ENCODE measurements at places on chromosomes 11 and 22.

GRCh38 chr11:114650661-114651060 is 27.7 kb upstream of the NXPE2 start:
- no peak for DNase-seq

GRCh38 chr11:30565027-30565426 is 21.1 kb downstream of the MPPED2 start:
- no peak for DNase-seq

DNA sequence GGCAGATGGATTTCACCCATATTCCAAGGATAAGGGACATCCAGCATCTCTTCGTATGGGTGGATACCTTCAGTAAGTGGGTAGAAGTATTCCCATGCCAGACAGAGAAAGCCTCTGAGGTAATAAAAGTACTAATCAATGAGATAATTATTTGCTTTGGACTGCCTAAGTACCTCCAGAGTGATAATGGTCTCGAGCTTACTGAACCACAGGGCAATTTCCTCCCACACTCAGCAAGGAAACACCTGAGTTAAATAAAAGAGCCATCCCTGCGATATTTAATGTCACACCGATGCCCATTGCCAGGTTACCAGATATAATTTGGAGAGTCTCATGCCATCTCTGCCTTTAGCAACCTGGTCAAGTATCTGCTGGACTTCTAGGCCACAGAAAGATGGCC is 70.6 kb upstream of the MPEG1 start:
- no peak for DNase-seq

DNA sequence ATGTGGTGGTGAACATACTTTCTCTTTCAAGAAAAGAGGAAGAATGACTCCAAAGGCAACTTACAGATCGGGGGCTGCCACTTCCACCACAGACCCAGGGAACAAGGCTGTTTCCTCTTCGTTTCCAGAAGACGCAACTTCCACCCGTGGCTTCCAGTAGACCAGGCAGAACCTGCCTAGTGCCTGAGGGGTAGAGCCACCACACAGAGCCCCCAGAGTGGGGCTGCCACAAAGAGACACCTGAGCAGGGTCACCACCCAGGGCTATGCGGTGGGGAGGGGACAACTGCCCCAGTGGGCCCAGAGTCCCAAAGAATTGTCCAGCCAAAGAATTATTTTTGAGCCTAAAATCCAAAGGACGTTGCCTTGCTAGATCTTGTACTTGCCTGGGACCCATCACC is 16.7 kb upstream of the PHF21B start:
- no peak for DNase-seq

- no peak for DNase-seq
Measured at GRCh38 chr11:91243630-91244029, 981.0 kb upstream of the FAT3 start.

DNA sequence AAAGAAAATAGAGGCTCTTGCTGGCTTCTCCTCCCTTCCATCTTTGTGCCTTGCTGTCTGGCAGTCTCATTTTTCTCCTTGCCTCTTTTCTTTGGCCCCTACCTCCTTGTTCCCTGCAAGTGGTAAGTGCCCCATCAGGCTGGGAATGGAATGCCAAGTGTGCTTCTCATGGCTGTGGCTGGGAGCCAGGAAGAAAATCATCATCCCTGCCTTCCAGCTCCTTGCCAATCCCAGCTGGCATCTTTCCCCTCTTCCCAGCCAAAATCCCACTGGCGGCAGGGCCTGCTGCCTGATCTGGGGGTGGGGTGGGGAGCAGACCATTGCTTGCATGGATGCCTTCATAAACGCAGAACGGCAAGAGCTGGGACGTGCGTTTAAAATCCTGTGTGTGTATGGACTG is 27.0 kb upstream of the SLC25A18 start:
- peak; percentile 67 for DNase-seq

DNA sequence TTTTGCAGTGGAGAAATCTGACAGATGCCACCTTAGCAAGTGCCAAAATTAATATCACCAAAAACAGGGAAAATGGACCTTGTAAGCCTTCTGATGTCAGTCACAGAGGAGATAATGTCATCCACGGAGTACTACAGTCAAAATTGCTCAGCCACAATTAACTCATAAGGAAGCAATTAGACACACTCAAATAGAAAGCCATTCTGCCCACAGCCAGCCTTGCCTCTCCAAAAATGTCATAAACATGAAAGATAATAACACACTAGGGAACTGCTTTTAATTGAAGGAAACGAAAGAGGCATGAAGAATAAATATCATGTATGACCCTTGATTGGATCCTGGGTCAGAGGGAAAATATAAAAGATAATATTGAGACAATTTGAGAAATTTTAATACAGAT is 505.6 kb upstream of the API5 start:
- no peak for DNase-seq

DNA sequence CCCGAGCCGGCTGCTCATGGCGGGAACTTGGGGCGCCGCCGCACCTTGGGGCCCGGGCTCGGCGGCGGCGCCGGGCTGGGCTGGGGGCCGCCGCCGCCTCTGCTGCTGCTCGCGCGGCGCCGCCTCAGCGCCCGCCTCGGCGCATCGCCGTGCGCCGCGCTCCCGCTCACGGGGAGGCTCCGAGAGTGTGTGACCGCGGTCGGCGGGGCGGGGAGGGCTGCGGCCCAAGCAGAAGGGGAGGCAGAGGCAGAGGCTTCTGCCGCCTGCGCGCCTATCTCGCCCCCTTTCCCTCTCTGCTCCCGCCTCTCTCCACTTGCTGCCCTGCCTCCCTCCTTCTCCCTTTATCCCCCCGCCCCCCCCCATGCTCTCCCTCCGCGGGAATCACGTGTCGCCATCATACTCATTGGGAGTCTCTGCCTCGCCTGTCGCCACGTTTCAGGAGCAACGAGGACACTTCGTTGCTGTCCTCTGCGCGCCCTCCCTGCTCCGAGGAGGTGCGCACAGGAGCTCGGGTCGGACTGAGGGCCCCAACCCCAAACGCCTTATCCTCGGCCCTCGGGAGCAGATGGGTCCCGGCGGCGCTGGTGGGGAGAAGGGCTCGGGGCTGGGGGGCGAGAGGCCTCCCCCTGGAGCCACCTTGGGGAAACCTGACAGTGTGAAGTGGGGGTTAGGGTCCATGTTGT is at the start of gene GUCY1A2:
Gene GUCY1A2 (minus strand): TSS at position 258 of the 683 bp plus-strand sequence. CDS start 421 bp downstream, outside the sequence.
- peak; percentile 55 for DNase-seq

- DNase-seq = no peak
Measured at GRCh38 chr11:5129457-5129877, 8.7 kb downstream of the OR52A5 start.

- no peak for DNase-seq
Measured at GRCh38 chr11:102762361-102762767, 18.1 kb downstream of the MMP10 start.

GRCh38 chr11:33478111-33478573 is 221.0 kb downstream of the HIPK3 start:
- DNase-seq = no peak

DNA sequence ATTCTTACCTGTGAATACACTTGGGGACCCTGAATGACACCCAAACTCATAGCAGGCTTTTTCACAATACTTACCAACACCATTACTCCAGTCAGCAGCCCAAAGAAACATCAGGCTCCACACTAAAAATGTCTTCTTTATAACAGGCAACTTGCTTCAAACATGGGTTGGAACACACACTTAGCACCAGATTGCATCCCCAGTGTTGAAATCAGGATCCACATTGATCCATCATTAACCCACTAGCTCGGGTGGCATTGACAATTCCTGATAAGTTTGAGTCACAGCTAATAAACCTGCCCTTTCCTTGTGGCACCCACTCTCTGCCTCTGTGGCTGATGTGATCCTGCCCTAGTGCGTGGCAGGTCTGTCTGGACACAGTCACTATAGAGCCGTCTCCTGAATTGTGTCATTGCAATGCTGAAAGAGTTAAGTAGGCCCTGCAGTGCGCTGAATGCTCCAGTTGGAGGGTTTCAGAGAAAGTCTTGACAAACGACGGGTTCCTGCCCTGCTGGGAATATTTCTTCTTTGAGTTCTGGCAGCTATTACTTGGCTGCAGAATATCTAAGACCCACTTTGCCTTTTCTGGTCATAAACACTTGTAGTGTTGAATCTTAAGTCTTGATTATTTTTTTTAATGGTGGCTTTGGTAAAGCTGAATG is 19.6 kb upstream of the C11orf96 start:
- no peak for DNase-seq

- no peak for DNase-seq
Measured at GRCh38 chr11:95515371-95515770, 274.2 kb downstream of the FAM76B start.

DNA sequence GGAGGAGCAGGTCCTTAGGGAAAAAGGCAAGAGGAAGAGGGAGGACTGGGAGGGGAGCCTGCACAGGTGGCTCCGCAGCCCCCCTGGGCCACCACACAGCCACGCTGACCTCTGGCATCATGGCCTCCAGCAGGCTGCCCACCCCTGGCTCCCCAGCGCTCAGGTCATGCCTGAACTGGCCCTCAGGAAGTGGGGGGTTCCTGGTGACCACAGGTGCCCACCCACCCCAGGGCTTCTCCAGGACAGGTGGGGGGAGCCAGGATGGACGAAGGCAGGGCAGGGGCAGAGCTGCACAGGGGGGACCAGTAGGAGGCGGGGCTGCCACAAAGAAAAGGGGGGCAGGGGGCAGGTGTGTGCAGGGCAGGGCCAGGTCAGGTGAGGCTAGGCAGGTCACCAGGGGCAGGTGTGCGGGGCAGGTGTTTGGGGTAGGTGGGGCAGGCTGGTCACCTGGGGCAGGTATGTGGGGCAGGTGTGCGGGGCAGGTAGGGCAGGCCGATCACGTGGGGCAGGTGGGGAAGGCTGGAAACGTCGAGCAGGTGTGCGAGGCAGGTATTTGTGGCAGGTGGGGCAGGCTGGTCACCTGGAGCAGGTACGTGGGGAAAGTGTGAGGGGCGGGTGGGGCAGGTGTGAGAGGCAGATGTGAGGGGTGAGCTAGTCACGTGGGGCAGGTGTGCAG is 997 bp downstream of the DEAF1 start:
- no peak for DNase-seq

DNA sequence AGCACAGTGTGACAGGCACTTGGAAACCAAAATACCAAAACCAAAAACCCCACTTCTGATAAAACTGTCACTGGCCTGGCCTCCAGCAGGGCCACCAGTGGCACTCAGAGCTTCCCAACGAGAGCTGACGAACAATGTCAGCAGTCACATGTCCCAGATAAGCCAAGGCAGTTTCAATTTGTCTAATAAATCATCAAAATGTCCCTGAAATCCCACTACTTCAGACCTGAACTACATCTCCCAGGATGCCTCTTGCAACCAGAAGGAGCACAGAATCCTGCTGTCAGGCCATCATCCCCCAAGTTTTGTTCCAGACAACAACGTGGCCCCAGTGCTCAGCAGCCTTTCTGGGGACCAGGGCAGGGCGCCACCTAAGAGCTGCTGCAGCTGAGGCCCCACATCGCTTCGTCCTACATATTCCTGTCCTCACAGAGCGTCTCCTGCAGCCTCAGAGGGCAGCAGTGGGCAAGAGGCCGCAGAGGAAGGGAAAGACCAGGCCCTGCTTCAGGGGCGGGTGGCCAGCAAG is 25.1 kb downstream of the LRFN4 start:
- peak; percentile 51 for DNase-seq

DNA sequence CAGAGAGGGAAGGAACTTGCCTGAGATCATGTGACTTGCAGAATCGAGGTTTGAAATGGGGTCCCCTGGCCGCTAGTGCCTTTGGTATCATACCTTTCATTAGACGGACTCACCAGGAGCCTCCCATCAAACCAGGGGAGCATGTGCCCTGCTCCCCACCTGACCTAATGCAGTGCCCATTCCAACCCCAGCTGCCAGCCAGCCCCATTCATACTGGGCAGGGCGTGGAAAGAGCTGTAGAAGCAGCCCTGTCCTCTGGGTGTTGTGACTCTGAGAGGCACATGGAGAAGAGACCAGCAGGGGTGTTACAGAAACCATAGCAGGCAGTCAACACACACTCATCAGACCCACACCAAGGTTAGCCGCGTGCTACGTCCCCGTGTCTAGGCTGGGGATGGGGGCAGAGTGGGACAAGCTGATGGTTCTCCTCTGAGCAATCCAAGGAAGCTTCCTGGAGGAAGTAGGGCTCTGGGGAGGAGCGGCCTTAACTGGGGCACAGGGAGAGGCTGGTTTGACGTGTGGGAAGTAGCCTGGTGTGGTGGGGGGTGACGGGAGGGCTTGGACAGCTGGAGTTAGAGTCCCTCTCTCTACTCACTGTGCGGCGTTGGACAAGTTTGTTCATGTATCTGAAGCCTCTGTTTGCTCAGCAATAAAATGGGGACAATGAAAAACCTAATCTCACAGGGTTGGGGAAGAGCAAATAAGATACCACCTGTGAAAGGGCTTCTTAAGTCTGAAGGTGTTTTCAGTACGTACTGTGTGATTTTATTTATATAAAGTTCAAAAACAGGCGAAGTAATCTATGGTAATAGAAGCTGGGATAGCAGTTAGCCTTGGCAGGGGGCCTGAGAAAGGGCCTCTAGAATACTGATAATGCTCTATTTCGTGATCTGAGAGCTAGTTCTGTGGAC is 14.0 kb downstream of the GRIK4 start:
- DNase-seq = no peak

GRCh38 chr11:3166268-3167142 is 1.4 kb upstream of the OSBPL5 start:
- no peak for DNase-seq

GRCh38 chr11:109704432-109704831 is 282.4 kb downstream of the C11orf87 start:
- DNase-seq = no peak

DNA sequence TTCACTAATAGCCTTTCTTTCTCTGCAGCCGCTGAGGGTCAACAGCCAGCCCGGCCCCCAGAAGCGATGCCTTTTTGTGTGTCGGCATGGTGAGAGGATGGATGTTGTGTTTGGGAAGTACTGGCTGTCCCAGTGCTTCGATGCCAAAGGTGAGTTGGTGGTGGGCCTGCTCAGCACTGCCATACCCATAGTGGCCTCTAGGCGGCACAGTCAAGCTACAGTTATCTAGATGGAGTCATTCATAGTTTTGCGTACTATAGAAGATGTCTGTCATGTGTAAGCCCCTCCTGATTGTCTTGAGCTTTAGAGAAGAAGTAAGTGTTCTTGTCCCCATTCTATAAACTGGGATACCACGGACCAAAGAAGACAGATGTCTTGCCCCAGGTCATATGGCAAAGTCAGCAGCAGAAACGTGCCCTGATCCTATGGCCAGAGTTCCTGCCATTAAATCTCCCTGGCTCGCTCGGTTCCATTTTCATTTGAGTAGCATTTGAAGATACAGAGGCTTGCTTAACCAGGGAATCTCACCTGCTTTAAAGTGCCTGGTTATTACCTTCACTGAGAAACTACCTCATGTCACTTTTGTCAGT is 42.1 kb upstream of the CRTAM start:
- DNase-seq = no peak

DNA sequence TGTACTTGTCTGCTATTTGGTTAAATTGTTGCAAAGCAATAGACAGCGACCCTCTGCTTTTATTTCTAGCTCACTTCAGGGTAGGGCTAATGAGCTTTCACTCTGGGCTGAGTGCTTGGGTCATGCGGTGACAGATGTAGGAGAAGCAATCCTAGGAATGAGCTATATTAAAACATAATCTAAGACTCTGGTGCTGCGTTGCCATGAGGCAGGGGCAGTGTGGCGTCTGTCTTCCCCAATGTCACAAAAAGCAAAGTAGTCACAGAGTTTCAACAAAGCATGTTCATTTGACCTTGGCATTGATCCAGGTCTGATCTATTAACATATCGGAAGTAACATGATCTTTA is 55.5 kb upstream of the GRAMD1B start:
- DNase-seq = no peak
